ENCODE measurements at places on chromosomes 2 and 18. TPM values are rescaled to one million over a fixed set of nuclear protein-coding genes. Genes with fewer than 3 reads are reported as not detected.

DNA sequence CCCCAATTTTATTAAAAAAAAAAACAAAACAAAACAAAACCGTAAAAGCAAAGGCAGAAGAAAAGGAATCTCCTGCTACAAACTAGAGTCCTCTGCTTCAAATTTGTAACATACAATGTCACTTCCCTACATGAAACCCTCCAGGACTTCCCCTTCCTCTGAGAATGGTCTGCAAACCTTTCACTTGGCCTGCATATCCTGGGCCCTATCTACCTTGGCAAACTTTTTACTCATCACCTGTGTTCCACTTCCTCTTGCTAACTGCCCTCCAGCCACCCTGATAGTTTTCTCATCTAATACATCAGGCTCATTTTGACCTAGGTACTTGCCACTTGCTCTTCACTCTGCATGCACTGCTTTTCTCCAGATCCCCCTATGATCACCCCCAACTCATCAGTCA, 255.5 kb downstream of the ETAA1 start:
- no peak for DNase-seq

DNA sequence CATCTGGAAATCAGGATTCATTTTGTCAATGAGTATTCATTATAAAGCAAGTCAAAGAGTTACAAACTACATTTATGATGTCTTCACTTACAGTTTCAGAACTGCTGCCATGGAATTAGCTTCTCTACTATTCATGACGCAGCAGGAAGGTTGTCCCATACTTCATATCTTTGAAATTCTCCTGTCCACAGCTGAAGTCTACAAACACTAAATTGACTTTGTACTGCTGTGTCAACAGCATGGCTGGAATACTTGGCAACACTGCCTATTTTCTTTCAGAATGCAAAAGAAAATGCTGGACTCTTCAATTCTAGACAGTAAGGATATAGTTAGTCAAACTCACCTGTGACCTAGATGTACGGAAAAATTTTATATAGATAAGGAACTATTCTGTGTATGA, 44.6 kb upstream of the UNC80 start:
- DNase-seq: no peak

- no peak for DNase-seq
These were observed 327.6 kb downstream of the TDRD15 start for GRCh38 chr2:21451403-21451802.

- no peak for DNase-seq
These were observed 192.4 kb upstream of the ERBB4 start for GRCh38 chr2:212730994-212731393.

- DNase-seq: no peak
These were observed 273.7 kb upstream of the PIK3C3 start for GRCh38 chr18:41681138-41681880.

Gene FAM228A
- total RNA-seq: not detected
